Bladder microvascular endothelial cell (primary cell): ENCODE measurements at places on chromosomes 3 and 15. TPM values are rescaled to one million over a fixed set of nuclear protein-coding genes. Genes with fewer than 3 reads are reported as not detected.

CGNL1 gene
- total RNA-seq, result 1.9 and 23.0 TPM in 2 replicates

PP2D1 gene
- total RNA-seq, result not detected in 2 replicates

MCTP2 gene
- 0.32 and 13.4 TPM in 2 replicates for total RNA-seq

LSAMP gene
- not detected in 2 replicates for total RNA-seq

C3orf20 gene
- not detected in 2 replicates for total RNA-seq

TRH gene
- total RNA-seq, result not detected in 2 replicates

NGRN gene
- total RNA-seq, result 34.5 and 72.5 TPM in 2 replicates

DIPK2A gene
- total RNA-seq, result 26.6 and 37.2 TPM in 2 replicates

SNURF gene
- 12.5 and 62.1 TPM in 2 replicates for total RNA-seq

TJP1 gene
- total RNA-seq, result 67.2 and 149 TPM in 2 replicates

CHRNA7 gene
- total RNA-seq, result 0.81 and 1.1 TPM in 2 replicates
